Activated naive CD4-positive, alpha-beta T cell (primary cell): ENCODE measurements at places on chromosomes 12 and 14.

DNA sequence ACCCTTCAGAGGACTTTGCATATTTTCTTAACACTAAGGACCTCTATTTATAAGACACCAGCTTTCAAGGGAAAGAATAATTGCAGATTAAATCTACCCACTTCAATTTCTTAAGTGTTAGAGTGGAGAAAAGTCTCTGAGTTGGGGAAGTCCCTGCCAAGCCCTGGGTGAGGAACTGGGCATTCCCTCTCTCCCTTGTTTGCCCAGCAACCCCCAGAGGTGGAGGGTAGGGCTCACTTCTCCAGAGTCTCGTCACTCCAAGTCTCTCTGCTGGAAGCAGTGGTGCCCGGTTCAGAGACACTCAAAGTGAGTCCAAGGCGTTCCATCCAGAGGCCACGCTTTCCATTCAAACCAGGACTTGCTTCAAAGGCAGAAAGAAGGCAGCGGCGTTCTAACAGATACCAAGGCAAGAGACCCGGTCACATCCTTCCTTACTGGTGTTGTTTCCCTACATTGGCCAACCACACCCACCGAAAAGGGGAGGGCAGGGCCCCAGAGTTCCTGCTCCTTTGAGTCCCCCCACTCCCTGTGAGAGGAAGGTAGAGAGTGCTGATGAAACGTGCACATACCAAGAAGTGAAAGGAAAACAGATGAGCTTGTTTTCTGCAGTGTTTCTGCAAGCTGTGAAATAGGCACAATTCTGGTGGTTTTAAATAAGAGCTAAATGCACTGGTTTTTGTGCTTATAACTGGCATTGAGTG lies 6.1 kb upstream of the BDKRB2 start:
- DNase-seq, result no peak

GRCh38 chr12:2614341-2614740 lies 180.4 kb upstream of the FKBP4 start:
- DNase-seq, result no peak

GRCh38 chr12:96776908-96777307 lies 130.1 kb upstream of the NEDD1 start:
- no peak for DNase-seq

DNA sequence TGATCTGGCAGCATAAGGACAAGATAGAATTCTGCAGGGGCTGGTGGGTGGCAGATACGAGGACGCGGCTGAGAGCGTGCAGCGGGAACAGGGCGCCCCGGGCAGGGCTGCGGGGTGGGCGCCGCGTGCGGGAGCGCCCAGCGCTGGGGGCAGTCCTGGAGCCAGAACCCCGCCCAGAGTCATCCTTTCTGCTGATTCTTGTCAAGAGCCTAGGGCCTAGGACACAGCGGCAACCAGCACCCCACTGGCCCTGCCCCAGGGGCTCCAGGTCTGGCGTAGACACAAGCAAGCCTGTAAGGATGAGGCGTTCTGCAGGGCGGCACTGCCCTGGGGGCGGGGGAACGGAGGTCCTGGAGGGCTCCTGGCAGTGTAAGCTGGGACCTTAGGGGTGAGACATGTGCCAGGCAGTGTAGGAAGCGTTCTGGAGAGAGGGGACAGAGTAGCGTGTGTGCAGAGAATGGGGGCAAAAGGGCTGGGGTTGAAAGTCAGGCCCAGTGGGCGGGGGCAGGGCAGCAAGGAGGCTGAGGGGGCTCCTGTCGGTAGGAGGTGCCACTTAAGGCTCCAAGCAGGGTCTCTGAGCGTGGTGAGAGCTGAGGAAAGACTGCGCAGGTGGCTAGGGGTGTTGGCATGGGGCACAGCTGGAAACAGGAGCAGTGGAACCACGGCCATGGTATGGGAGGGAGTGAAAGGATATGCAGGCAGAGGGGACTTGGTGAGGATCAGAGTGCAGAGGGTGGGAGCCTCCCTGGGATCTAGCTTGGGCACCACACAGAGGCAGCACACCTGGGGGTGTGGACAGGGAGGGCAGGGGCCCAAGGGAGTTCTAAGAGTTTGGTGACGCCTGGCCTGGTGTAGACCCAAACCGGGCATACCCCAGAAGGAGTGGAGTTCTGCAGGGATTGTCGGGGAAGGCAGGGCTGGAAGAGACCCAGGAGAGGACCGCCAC lies 845 bp upstream of the AHNAK2 start:
- DNase-seq, result no peak

DNA sequence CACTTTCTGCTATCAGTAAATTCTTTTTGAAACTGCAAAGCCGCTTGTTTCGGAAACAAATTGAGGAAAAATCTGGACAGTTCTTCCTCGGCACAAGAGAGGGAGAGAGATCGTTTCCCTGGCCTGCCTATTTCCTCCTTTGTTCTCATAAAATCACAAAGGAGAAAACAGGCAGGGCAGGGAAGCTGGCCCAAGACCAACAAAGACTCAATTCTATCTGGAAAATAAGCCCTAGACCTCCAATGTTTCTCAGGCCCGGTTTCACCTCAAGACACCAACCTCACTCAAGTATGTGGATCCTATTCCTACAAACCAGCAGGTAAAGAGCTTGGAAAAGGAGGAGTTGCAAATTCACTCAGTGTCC lies 19.5 kb downstream of the DICER1 start:
- DNase-seq, result no peak

GRCh38 chr12:6620137-6620884 lies 13.1 kb upstream of the CHD4 start:
- DNase-seq, result peak; percentile 25

GRCh38 chr12:124715121-124715990 lies 147.9 kb upstream of the NCOR2 start:
- DNase-seq, result no peak

- DNase-seq, result no peak
Observed at GRCh38 chr12:12141000-12141399, 70.3 kb downstream of the BCL2L14 start.

DNA sequence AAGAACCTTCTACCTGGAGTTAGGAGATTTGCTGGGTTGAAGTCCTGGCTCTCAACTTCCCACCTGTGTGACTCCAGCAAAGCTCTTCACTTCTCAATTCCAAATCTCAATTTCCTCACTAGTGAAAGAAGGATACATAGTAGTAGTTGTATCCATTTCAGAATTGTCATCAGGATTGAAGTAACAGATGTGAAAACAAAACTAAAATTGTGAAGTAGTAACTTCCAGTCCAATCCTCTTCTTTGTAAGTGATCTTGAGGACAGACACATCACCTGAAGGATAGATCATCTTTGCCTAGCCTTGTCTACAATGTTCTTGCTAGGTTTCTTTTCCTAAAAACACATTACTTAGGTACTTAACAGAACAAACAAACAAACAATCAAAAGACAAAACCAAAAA lies 1.2 kb upstream of the LRRK2 start:
- no peak for DNase-seq

GRCh38 chr12:50397117-50397650 lies 775 bp upstream of the FAM186A start:
- DNase-seq, result no peak

DNA sequence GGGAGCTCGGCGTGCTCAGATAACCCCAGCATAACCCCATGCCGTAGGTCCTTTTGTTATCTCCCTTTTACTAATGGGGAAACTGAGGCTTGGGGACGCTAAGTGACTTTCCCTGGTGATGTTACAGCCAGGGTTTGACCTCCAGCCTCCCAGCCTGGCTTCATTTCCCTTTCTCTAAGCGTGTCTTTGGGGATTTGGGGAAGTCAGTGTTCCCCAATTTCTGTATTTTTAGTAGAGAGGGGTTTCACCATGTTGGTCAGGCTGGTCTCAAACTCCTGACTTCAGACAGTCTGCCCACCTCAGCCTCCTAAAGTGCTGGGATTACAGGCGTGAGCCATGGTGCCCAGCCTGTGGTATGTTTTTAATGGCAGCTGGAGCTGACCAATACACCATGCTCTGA lies 85.4 kb downstream of the PHETA1 start:
- no peak for DNase-seq

GRCh38 chr12:39431797-39432196 lies 11.1 kb downstream of the KIF21A start:
- no peak for DNase-seq

- no peak for DNase-seq
Observed at GRCh38 chr12:98618952-98619351, 25.5 kb downstream of the SLC25A3 start.

DNA sequence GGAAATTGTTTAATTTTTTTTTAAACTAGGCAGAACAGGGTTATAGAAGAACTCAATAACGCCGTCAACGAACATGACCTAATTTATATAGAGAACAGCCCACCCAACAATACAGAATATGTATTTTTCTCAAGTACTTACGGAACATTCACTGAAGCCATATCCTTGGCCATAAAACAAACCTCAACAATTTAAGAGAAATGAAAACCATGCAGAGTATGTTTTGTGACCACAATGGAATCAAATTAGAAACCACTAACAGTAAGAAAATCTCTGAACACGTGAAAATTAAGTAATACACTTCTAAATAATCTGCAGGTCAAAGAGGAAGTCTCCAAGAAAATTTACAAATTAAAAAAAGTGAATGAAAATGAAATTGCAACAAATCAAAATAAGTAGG lies 9.4 kb downstream of the SART3 start:
- DNase-seq, result no peak

DNA sequence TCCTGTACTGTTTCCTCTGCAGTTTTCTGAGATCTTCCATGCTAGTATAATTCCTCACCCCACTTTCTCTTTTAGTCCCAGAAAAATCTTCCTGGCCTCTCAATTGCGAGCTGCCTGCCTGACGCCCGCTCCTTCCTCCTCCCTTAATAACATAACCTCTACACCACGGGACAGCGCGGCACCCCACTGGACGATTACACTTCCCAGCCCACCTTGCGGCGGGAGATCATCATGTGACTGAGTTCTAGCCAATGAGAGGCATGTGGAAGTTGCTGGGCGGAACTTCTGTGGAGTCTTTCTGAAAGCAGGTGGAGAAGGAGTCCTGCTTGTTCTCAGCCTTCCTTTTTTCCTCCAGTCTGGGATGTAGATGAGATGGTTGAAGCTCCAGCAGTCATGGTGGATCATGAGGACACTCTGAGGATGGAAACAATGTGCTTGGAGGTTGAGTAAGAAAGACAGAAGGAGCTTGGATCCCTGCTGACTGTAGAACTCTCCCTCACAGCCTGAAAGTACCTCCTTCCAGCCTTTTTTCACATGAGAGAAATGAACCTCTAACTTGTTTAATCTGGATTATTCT lies 133.6 kb upstream of the VRK1 start:
- no peak for DNase-seq

GRCh38 chr12:38664661-38665269 lies 240.6 kb downstream of the CPNE8 start:
- DNase-seq, result no peak

GRCh38 chr12:87234898-87235297 lies 794.3 kb downstream of the C12orf50 start:
- no peak for DNase-seq

GRCh38 chr14:79578470-79578869 lies 632.8 kb downstream of the DIO2 start:
- DNase-seq, result no peak

DNA sequence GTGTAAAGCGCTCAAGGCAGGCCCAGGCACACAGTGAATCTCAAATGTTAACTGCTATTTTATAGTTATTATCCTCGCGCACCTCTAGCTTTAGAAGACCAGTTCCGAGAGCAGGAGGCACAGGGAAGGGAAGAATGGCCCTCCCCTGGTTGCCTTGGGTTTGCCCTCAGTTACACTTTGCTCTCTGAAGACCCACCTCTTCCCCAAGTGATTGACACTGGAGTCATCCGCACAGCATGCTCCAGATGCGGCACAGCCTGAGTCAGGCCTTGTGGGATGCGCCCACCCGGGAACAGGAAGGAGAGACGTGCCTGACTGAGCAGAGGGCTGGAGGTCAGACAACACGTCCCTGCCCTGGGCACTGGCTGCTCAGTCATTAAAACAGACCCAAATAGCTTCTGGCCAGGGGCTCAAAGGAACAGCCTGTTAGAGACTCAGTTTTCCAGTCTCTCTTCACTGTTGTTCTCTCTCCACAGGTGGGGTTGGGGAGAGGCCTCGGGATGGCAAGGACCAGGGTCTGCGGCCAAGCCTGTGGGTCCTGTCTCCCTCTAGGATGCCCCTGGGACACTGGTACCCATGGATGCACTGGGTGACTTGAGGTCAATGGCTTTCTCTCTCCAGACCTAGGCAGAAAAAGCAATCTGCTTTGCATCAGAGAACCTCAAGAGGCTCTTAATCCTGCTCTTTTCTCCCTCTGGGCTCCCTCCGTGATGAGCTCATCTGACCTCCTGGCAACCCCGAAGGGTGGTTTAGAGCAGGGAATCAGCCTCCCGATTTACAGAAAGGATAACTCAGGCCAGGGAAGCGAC lies 13.6 kb upstream of the MLXIP start:
- no peak for DNase-seq

DNA sequence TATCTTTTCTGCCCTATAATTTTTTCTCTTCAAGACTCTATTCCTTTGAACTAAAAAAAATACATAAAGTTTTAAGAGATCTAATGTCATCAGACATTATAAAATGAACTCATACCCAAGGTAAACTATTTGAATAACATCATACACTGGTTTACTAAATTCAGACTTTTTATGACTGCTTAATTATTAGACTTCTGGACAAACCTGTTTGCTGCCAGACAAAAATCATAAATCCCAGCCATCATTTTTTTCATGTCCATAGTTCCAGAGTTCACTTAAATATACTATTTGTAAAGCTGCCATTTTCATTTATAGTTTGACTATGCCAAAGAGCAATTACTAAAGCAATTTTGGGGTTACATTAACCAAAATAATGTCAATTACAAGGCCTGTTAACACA lies 34.0 kb downstream of the USP44 start:
- DNase-seq, result no peak

- no peak for DNase-seq
Observed at GRCh38 chr14:20617138-20618003, 24.1 kb downstream of the OR6S1 start.

GRCh38 chr12:130142736-130143135 lies 19.5 kb upstream of the FZD10 start:
- no peak for DNase-seq

DNA sequence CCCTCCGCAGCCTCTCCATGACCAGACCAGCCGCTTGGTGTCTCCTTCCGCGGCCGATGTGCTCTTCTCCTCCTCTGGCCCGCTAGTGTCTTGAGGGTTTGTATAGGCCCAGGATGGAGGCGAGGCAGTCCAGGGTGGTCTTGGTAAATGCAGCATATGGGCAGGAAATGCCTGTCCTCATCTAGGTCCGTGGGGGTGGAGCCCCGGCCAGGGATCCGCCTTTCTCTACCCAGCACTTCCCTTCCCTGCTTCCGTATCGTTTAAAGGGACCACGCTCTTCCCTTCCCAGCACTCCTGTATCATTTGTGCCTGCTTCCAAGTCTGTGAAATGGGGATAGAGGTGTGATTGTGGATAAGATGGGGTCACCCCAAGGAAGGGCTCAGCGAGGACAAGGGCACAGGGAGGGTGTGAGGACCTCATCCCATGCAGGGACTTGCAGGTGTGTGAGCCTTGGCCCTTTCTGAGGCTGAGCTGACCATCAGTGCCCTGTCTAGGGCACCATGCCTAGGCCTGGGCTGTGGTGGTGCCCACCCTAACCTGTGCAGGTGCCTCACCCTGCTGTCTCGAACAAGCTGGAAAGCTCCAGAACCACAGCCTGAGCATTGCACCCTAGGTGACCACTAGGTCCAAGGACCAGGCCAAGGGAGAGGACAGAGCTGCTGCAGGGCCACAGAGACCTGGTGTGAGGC lies 326.8 kb upstream of the RTL1 start:
- DNase-seq, result no peak

GRCh38 chr14:57297852-57298251 lies 29.1 kb downstream of the AP5M1 start:
- no peak for DNase-seq

- DNase-seq, result no peak
Observed at GRCh38 chr14:69635981-69636639, 24.7 kb downstream of the SUSD6 start.
